ENCODE measurements at places on chromosomes 4 and X.
A peak's percentile ranks its signal among the peaks of the same experiment; 100 is the strongest.

DNA sequence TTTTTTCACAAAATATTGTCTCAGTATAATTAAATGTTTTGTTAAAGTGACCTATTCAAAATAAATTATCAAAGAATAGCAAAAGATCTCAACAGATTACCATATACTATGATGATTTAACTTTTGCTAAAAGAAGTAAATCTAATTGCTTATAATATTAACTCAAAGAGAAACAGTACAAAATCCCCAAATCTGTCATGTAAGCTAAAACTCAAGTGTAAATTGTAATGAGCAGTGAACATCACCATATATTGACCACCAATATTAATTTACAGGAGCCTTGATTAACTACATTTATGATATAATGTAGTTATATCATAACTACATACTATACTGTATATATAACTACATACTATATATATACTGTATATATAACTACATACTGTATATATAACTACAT is 174.4 kb downstream of the SLC39A8 start:
- DNase-seq, result no peak

DNA sequence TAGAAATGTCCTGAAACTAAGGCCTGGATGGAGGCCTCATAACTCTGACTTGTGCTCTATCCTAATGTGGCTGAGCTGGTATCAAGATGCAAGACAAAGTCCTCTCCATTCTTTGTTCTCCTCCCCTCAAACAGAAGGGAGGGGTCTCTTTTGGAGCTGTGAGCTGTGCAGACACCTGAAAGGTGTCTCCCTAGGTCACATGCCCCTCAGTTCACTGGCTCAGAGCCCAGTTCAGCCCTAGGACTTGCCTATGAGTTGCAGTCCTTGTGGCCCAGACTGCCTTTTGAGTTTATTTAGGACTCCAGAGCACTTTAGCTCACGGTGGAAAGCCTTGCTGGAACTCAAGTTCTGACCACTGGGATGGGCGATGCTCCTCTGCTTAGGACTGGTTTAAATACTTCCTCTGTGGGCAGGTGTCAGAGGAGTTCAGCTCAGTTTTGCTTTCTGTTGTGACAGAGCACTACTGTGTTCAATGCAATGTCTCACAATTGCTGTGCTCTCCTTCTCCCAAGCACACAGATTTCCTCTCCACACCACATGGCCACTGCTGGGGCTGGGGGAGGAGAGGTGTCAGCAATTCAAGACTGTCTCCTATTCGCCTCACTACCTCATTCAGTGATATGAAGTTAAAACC is 84.8 kb upstream of the ZNF827 start:
- no peak for DNase-seq

- DNase-seq, result no peak
Measured at GRCh38 chr4:3134201-3134600, 59.7 kb downstream of the HTT start.

DNA sequence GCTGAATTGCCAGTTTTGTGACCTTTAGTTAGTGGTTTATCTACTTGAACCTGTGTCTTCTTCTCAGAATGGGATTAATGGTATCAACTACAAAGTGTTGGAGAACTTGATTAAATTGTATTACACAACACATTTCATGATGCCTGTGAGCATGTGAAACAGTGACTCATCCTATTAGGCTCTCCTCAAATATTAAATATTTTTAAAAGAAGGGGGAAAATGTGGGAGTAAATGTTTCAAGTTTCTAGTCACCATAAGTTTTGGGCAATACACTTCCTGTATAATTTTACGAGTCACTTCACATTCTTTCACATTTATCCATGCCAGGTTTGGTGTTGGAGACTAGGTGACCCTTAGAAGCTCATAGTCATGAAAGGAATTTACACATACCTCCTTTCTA is 147.0 kb downstream of the HS3ST1 start:
- DNase-seq, result no peak

GRCh38 chrX:47321386-47321785 is 49.0 kb upstream of the ZNF157 start:
- peak; percentile 94 for DNase-seq

DNA sequence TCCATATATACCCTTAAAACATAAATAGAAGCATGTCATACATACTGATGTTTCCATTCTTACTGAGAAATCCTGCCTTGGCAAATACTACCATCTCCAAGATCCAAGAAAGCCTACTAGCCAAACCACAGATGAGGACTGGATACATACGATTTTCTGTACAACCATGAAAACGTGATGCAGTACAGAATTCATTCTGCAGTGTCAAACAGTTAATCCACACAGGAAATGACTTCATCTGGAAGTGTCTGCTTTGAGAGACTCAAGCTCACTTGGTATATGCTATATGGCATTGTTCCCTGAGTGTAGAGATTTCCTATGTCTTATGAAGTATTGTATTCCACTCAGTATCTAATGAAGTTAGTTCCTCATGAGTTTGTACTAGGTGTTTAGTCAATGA is 94.3 kb downstream of the CT47B1 start:
- DNase-seq, result no peak

DNA sequence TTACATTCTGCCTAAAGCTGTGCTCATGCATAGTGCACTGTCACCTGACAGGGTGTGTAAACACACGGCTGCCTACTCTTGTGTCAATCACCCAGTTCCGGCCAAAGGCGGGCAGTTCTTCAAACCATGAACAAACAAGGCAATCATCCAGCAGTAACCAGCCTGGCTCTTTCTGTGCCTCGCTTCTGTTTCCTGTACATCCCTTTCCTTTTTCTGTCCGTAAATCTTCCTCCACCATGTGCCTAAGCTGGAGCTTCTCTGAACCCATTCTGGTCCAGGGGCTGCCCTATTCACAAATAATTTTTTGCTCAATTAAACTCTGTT is 60.8 kb upstream of the CBR4 start:
- no peak for DNase-seq

DNA sequence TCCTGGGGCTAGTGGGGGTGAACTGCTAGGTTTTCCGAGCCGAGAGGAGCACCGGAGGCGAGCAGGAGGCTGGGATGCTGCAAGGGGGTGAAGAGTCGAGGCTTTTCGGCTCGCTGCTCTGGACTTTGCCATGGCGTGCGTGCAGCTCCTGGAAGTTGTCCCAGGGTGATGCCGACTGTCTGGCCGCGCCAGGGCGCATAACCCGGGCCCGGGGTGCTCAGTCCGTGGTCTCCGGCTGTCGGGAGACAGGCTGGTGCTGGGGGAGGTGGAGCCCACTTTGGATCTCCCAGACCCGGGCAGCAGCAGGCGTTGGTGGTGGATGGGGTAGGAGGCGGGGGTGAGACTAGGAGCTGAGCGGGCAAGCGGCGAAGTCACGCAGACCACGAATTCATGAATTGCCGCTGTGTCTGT is 793 bp downstream of the GRIA3 start:
- peak; percentile 69 for DNase-seq

Measured in endodermal cell (in vitro differentiated cells).